ENCODE measurements at places on chromosomes 13 and 19.

- no peak for DNase-seq
Measured at GRCh38 chr13:34335014-34336007, 517.4 kb downstream of the RFC3 start.

- peak; percentile 18 for DNase-seq
Measured at GRCh38 chr19:41646589-41647204, 19.8 kb upstream of the CEACAM4 start.

- no peak for DNase-seq
Measured at GRCh38 chr19:17719730-17720400, 585 bp downstream of the MAP1S start.

- DNase-seq: no peak
Measured at GRCh38 chr19:41926028-41926762, 2.1 kb downstream of the ERFL start.

DNA sequence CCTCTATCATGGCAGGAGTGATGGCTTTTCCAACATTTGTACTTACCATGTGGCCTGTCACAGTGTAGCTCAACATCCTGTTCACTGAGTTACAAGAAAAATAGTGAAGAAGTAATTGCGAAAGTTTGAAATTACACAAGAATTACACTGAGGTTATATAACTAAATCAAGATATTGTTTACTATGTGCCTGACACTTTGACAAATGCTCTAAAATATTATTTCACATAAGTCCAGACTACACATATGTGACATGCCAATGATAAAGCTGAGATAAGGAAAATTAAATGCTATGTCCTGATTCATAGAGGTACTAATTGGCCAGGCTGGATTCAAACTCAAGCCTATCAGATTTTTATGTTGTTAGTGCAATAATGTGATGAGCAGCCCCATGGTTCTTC, 451.7 kb downstream of the PCDH9 start:
- DNase-seq: no peak

- DNase-seq: no peak
Measured at GRCh38 chr13:101230271-101230890, 185.9 kb downstream of the NALCN start.

GRCh38 chr19:46727757-46728156, 10.8 kb upstream of the PRKD2 start:
- no peak for DNase-seq

GRCh38 chr13:113033054-113033850, 64.2 kb downstream of the MCF2L start:
- DNase-seq: no peak

- no peak for DNase-seq
Measured at GRCh38 chr13:94157705-94158218, 321.7 kb downstream of the DCT start.

GRCh38 chr19:16449330-16449961, 22.3 kb downstream of the EPS15L1 start:
- DNase-seq: no peak

GRCh38 chr13:45943965-45944364, 92.4 kb upstream of the SIAH3 start:
- no peak for DNase-seq

GRCh38 chr19:47226426-47227351, 4.3 kb downstream of the BBC3 start:
- peak; percentile 85 for DNase-seq

DNA sequence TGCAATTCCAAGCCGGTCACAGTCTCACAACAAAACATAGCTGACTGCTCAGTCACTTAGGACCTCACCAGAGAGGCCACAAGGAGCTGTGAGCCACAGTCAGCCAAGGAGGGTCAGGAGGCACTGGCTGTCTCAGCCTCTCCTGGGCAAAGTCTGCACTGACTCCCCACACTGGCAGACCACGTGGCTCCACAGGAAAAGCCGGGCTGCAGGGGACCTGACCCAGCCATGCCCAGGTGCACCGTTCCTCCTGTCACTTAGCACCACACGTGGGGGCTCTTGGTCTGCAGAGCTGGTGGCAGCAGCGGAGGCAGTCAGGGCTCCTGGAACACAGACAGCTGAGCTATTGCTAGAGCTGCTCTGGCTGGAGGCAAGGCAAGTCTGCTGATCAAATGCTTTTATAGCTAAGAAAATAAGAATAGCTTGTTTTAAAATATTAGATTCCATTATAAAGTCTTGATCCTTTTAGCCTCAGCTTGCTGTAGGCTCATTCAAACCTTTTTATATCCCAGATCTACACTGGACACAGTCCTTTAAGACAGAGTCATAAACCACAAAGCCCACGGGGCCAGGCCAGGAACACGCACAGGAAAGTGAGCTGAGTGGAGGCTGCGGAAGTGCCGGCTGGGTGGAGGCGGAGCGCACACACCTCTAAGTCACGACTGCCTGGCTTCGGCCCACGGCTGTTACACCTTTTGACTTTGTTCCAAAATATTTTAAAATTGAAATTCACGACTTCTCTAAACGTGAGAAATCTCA, 744.1 kb downstream of the UQCRFS1 start:
- no peak for DNase-seq

- DNase-seq: peak; percentile 73
Measured at GRCh38 chr19:34838753-34839431, 65.9 kb upstream of the ZNF599 start.

DNA sequence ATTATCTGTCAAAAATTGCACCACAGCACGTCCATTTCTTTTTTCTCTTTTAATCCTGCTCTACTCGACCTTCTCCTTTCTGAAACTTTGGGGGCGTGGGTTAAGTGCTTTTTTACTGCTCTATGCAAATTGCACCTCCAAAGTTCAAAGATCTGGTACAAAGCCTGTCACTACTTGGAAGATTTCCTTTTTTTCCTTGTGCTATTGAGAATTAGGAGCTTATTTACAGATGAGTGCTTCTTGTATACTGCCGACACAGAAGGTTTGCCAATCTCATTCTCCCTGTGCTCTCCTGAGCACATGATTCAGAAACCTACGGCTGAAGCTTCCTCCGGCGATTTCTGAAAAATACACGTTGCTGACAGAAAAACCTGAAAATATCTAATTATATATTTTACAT, 94.8 kb downstream of the TEX29 start:
- no peak for DNase-seq

DNA sequence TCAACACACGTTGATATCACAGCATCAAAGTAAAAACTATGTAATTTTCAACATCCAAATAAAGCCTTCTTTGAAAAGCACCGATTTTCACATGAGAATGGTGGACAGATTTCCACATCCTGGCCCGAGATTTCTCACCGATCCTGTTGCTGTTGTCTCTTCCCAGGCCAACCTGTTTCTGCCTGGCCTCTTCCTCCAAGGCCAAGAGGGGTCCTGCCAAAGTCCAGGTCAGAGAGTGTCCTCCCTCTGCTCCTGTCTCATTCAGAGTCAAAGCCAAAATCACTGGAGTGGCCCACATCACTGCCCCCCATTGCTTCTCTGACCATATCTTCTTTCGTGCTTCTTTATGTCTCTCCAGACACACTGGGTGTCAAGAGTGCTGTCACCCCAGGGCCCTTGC, 49.5 kb downstream of the CHST8 start:
- no peak for DNase-seq

GRCh38 chr13:32117701-32118100, 86.1 kb downstream of the FRY start:
- DNase-seq: no peak

- no peak for DNase-seq
Measured at GRCh38 chr19:3359015-3359918, 7.1 kb upstream of the NFIC start.

DNA sequence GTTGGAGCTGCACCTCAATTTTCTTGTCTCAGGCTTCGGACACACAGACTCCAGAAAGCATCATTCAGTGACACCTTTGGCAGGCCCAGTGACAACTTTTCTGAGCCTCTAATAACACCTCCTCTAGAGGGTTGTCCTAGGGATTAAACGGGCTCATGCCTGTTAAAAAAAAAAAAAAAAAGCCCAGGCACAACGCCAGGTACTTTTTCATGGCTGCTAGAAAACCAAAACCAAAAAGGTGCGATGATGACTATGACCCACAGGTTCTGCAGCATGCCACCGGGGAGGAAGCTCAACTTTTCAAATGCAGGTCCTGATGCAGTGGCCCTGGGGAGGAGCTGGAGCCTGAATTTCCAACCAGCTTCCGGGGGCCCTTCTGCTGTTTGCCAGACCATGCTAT, 184.2 kb downstream of the ABCC4 start:
- no peak for DNase-seq

DNA sequence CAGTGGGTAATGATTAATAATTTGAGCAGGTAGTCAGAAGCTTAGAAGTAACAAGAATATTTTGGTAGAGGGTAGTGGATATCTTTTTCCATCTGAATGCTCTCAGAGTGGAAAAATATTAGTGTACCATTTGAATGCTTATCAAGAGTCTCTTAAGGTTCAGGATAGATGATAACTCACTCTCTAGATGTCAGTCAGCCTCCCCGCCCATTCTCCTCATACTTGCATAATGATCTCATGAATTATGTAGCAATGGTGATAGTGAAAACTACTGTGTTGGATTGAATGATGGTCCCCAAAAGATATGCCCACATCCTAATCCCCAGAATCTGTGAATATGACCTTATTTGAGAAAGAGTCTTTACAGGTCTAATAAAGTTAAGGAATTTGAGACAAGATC, 132.7 kb upstream of the KLF12 start:
- DNase-seq: no peak

DNA sequence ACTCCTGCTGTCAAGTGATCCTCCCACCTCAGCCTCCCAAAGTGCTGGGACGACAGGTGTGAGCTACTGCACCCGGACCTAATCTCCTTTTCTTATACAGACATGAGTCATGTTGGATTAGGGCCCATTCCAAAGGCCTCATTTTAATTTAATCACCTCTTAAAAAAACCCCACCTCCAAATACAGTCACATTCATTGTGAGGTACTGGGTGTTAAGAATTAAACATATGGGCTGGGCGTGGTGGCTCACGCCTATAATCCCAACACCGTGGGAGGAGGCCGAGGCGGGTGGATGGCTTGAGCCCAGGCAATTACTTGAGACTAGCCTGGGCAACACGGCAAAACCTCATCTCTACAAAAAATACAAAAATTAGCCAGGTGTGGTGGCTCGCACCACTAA, 46.6 kb downstream of the PIN1 start:
- DNase-seq: no peak

- no peak for DNase-seq
Measured at GRCh38 chr13:48857576-48857975, 118.1 kb upstream of the FNDC3A start.

- no peak for DNase-seq
Measured at GRCh38 chr13:39186205-39186875, 148.1 kb downstream of the NHLRC3 start.

GRCh38 chr19:36151144-36152018, 866 bp downstream of the COX7A1 start:
- DNase-seq: no peak

GRCh38 chr13:66534561-66534960, 695.6 kb downstream of the PCDH9 start:
- no peak for DNase-seq

GRCh38 chr13:72850959-72851677, 69.2 kb downstream of the PIBF1 start:
- DNase-seq: no peak

DNA sequence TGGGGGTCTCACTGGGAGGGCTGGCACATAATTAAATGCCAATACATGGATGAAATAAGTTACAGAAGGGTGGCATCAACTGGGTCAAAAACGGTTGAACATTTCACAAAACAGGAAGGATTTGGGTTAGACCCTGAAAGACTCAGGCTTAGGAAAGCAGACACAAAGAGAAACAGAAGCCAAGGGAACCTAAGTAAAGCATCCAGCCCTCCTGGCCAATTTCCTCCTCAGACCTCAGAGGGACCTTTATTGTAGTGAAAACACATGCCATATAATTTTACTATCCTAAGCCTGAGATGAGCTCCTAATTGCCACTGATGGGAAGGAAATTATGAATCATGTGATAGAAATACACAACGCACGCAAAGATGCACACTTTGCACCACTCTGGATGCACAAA, 12.1 kb upstream of the CEACAM3 start:
- DNase-seq: no peak

GRCh38 chr13:49954674-49955455, 18.7 kb upstream of the SPRYD7 start:
- DNase-seq: no peak

- DNase-seq: no peak
Measured at GRCh38 chr13:40639221-40639681, 27.2 kb downstream of the FOXO1 start.

GRCh38 chr19:7101498-7102253, 32.2 kb downstream of the ZNF557 start:
- DNase-seq: peak; percentile 38

GRCh38 chr19:15296353-15296752, 36.0 kb downstream of the BRD4 start:
- DNase-seq: no peak

DNA sequence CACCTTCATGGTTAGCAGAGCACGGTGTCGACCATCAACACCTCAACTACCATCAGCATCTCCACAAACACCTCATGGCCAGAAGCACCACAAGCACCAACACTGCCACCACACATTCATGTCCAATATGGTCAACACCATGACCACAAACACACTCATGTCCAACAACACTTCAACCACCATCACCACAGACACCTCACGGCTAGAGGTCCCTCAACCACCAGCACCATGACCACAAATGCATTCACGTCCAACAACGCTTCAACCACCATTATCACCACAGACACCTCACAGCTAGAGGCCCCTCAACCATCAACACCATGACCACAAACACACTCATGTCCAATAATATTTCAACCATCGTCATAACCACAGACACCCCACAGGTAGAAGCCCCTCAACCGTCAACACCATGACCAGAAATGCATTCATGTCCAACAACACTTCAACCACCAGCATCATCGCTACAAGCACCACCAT, 10.2 kb downstream of the TRAPPC5 start:
- no peak for DNase-seq

DNA sequence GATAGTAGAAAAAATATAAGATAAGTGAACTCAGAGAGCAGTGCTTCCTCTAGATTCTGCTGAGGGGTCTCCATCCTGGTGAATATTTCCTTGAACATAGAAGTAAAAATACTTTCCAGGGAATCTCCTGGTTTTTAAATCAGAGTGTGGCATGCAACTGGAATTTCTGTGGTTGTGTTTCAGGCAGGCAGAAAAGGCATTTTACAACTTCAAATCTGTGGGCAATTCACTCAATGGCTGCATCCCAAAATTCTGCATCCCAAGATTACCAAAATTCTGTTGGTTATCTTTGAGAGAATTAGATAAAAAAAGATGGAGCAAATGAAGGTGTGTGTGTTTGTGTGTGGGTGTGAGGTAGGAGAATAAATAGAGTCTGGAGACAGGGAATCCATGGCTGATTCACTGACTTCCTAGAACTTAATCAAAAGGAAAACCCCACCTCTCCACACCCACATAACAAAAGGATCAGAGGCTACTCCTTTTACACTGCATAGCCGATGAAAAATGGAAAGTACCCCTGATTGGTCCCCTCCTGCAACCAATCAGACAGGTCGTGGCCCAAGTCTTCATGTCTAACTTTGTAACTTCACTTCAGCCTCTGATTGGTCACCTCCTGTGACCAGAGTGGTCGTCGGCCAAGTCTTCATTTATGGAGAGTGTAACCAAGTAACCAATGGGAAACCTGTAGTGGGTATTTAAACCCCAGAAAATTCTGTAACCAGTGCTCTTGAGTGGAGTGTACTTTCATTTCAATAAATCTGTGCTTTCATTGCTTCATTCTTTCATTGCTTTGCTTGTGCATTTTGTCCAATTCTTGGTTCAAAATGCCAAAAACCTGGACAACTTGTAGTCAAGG, 112.8 kb downstream of the DLEU7 start:
- no peak for DNase-seq

Data from Caco-2 (cell line).